ENCODE measurements at places on chromosomes 1 and 21.
A peak's percentile ranks its signal among the peaks of the same experiment; 100 is the strongest.

DNA sequence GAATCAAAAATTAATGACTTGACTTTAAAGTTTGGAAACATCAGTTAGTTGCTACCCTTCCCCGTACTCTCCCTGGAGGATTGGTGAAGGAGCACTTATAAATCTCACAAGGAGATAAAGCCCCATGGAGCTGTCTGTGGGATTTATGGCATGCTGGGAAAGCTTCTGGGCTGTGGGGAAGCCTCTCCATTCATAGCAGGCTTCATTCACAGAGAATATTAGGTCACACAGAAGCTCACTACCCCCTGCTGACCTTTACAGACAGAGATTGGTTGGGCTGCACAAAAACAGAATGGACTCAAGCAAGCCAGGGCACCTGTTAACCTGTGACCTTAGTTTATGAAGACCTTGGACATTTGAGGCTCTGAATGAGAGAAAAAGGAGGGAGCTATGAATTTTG lies 32.1 kb downstream of the RGL1 start:
- no peak for DNase-seq

- DNase-seq, result no peak
Observed at GRCh38 chr1:17276568-17276967, 27.7 kb downstream of the PADI3 start.

DNA sequence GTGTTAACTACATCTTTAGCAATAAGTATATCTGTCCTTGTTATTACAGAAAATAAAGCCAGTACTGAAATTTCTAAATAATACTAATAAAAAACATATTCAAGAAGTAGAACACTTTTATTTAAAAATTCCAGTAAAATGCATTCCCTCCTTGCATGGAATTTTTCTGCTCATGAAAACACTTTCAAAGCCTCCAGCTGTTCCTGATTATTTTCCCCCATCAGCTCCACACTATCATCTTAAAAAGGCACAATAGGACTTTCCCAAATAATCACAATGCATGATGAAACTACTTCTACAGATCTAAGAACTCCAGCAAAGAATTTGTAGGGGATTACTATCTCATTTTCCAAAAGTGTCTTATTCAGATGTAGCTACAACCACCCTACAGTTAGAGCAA lies 162.6 kb upstream of the USP25 start:
- DNase-seq, result no peak

DNA sequence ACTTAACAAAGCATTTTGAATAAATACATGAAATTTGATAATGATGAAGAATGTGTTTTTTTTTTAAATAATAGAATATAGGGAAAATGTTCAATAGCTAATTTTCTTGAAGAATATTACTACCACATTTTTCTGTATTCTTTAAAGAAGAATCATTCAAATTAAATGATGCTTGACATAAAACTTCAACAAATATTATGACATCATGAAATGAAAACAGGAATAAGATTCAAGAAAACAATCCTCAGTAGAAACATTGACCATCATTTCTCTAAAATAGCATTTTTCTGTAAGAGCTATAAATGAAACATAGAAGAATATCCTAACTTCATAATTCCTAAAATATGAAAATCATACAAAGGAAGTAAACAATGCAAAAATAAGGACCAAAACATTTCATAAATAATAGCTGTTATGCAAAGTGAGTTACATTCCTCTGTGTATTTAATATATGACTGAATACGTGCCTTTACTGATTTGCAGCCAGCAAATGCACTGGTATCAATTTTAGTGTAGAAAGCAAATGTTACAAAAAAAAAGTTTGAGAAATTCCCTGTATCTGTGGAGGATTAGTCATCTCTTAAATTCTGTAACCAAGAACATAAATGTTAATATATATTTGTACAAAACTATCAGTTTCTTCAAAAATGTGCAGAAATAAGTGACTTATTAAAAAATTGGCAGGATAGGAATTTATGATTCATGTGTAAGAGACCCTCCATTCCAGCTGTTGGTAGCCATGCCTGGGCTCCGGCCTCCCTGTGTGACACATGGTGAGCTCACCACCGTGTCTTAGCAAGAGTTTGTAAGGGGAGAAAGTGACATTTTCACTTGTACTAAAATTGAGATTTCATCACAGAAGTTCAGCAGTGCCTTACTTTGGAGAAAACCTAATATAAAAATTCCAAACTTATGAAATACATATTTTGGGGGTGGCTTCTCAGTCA lies 15.0 kb upstream of the PTPN14 start:
- no peak for DNase-seq

DNA sequence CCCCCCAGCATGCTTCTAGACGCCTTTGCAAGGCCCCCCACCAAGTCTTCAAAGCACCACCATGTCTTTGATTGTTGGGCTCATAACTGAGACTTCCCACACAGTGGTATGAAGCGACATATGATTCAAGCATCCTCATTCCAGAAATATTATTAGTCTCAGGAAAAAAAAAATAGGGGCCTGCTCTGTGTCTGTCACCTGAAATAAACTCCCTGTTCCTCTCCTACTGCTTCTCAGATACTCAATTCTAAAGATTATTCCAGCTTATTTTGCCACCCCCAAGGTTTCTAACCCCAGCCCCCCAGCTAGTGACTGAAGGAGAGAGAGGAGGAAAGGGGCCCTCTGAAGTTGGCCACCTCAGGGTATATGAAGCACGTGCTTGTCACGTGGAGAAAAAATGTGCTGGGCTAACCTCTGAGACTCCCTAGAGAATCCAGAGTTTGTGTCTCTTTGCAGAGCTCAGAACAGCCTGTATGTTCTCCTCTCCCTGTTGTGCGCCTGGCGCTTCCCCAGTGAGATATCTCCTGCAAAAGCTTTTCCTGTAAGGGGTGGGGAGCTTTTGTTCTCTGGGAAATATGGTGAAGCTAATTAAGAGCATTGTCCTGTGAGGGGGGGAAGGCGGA lies 35.9 kb upstream of the RASAL2 start:
- DNase-seq, result no peak

DNA sequence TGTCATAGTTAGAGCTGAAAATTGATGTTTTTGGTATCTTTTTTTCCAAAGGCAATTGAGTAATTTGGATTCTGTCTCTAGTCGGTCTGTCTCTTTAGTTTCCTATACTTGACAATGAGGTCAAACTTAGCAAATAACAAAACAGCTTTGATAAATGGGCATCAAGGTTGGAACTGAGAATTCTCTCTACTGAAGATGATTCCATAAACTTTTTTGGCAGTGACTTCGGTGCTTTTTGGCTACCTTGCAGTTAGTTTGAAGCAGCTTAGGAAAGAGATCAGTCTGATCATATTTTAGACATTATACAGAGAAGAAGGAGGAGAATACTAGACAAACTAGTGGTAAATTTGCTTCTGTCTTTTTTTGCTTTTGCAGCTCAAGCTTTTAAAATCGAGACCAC lies 559 bp downstream of the VCAM1 start:
- DNase-seq, result no peak

DNA sequence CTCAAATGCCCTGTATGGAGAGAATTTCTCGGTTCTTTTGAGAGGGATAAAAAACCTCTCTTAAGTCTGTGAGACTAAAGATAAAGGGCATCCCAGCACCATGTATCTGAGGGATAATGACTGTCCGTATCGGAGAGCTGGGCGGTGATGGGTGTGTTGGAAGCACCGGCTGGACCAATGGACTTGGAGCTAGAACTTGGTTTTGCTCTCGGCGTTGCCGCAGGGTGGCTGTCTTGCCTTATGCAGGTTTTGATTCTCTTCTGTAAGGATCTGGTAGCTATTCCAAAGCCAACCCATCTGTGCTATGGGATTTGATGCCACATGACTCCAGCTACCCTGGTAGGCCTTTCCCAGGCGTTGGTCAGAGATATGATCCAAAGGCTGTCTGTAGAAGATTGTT lies 348.8 kb downstream of the KIF26B start:
- DNase-seq, result no peak

- no peak for DNase-seq
Observed at GRCh38 chr21:36434144-36434543, 45.8 kb downstream of the CLDN14 start.

DNA sequence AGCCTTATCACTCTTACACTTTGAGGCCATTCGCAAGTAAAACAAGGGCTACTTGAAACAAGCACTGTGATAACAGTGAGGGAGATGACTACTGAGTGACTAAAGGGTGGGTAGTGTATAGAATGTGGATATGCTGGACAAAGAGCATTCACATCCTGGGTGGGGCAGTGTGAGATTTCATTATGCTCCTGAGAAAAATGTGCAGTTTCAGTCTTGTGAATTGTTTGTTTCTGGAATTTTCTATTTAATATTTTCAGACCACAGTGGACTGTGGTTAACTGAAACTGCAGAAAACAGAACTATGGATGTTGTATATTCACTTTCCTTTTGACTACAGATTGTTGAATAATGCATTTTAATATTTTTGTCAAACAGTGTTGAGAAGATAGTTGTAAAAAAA lies 25.1 kb upstream of the B3GALT2 start:
- DNase-seq, result no peak

GRCh38 chr1:54299037-54299436 lies 99.1 kb downstream of the MRPL37 start:
- DNase-seq, result no peak

DNA sequence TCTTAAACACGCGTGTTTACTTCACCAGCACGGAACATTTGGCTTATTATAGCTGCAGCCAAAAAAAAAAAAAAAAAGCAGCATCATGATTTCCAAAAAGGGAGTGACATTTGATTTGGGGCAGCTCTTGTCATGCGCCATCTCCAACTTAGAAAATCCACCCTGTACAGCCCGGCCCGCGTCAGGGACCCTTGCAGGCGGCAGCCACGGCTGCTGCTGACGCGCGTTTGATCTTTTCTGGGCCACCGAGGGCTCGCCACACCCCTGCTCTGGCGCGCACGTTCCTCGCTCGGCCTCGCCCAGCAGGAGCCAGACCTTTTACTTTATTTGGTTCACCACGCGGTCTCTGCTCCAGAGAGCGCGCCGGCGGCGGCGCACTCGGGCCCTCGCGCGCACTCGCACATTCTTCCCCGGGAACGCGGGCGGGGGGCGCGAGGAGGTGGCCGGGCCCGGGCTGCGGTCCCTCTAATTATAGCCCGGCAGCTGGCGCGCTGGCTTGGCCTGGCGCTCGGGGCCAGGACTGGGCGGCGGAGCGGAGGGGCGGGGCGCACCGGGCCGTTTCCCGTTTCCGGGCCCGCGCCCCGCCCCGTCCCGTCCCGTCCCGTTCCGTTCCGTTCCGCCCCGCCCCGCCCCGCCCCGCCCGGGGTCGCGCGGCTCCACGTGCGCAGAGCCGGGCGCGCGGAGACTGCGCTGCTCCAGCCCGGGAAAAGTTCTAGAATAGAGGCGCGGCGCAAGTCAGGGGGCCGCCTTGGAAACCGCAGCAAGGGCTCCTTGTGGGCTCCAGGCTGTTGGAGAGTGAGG lies 10.2 kb downstream of the IRF2BP2 start:
- peak; percentile 81 for DNase-seq

DNA sequence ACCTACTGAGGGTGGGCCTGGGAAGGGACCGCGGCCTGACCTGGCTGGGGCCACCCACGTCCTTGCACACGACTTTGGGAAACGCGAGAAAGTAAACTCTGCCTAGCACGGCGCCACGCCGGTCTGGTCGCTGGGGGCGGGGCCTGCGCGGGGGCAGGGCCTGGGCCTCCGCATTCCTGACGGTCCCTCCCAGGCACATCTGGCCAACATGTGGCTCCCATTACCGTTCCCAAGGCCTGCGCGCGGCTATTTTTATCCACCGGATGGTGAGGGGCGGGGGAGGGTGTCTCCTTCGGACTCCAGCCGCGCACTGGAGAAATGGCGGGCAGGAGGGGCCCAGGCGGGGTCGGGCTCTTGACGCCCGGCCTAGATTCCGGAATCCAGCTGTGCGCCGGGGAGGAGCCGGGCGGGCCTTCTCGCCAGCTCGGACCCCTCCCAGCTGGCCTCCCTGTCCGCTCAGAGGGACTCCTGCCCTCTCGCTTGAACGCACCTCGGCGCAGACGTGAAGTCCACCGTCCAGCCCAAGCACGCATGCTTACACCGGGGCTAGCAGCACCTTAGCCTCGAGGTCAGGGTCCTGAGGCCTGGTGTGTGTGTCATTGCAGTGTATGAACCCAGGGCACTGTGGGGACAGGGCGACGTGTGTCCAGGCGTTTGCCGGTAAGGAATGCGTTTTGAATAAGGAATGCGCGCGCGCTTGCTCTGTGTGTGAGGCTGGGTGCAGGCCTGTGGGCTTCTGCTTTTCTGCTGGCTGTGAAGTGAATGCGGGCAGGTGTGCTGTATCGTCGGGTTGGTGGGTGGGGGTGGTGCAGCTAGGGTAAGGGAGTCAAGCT lies 2.1 kb downstream of the EVA1B start:
- DNase-seq, result peak; percentile 45

- DNase-seq, result no peak
Observed at GRCh38 chr21:15423676-15424445, 305.9 kb upstream of the USP25 start.

DNA sequence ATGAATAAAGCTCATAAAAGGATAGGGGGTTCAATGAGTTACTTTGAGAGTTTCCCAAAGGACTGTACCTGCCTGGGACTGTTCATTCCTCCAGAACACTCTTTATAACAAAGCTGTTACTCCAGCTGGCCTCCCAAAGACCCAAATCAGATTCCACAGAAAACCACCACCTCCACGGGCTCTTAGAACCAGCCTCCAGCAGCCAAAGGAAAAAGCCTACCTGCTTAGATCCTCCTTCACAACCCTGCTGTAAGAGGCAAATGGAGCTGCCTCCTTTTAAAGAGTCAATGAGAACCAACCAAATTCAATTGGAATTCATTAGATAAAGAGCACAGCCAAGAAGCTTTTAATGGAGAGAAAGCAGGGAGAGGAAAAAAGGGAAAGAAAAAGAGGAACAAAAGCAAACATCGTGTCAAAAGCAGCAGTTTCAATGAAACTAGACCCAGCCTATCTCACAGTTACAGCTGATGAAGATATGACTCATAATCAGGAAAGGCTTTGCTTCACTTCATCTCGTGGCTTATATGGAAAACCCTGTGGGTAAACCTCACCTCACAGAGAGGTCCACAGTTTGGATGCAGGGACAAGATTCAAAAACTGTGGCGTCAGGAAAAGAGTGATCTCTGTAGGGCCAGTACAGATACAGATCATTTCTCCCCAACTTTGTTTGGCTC lies 27.8 kb upstream of the FMO4 start:
- DNase-seq, result no peak

- peak; percentile 55 for DNase-seq
Observed at GRCh38 chr1:39672551-39672947, 642 bp upstream of the NT5C1A start.
